Stimulated activated naive CD4-positive, alpha-beta T cell treated with Interleukin-2 at 50 U/mL for 16 hours (primary cell): ENCODE measurements at places on chromosomes 7 and 10.

DNA sequence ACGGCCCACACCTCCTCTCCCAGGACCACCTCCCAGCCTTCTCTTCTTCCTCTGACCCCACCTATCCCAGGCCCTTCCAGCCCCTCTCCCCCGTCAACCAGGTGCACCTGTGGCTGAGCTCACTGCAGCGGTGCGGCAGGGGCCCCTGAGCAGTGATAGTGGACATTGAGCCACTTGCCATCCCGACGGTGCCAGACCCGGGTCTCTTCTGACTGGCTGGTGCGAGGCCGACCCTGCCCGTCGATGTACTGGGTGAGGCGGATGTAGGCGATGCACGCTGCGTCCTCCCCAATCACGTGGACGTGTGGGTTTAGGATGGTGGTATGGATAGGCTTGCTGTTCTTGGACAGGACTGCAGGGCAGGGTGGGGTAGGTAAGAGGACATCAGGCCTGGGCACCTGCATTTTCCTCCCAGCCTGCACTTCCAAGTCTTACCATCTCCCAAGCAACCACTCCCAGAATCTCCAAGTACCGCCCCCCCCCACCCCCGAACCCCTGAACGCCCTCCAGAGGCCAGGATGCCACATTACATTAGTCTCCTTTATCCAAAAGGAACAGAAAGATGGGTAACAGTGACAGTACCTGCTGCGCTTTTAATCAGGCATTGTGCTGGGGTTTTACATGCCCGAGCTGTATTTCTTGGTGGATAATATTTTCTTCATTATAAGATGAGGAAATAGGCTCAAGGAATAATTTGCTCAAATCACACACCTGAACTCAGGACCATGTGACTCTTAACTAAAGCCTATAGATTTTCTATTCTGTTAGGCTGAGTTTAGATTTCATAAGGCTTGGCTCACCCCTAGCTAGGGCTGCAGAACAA lies 3.7 kb upstream of the NDST2 start:
- DNase-seq, result no peak

DNA sequence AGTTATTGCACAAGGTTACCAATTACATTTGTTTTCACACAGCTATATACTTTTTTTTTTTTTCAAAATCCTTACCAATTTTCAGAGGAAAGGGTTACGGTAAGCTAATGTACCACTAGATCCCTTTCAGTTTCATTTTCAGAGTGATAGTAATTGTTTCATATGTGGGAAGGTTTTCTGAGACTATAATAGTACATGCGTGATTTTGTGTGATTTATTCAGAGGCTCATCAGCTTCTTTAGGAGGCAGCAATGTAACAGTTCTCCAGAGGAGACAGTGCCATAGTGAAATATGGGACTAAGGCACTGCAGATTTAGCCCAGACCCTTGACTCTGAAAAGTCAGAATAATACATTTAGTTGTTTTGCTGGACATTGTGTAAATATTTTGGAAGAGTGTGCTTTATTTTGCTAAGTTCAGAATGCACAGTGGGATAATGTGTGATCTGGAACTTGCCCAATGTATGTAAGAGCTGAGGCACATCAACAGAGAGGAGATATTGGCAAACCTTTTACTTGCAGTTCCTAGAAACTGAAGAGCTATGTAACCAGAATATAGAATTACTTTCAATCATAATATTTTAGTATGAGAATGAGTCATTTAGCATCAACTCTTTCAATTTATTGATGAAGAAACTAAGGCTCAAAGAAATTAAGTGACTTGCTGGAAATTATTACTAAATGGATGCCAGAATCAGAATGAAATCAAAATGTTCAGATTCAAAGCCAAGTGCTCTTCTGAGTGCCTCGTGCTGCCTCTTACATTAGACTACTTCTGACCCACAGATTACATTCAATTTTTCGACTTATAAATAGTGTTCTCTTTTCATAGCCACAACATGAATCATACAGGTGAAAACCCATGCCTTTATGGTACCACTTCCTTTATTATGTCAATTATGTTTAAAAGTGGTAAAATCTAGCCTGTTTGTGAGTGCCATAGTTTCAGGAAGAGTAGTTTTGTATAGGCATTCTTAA lies 207.7 kb upstream of the TEX47 start:
- DNase-seq, result no peak

DNA sequence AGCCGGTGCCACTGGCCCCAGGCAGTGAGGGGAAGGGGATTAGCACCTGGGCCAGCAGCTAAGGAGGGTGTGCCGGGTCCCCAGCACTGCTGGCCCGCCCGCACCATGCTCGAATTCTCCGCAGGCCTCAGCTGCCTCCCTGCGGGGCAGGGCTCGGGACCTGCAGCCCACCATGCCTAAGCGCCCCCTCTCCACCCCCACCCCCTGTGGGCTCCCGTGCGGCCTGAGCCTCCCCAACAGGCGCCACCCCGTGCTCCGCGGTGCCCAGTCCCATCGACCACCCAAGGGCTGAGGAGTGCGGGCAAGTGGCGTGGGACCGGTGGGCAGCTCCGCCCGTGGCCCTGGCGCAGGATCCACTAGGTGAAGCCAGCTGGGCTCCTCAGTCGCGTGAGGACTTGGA lies 144.8 kb upstream of the CDCA7L start:
- no peak for DNase-seq

GRCh38 chr7:148303295-148304082 lies 287.1 kb upstream of the C7orf33 start:
- no peak for DNase-seq

DNA sequence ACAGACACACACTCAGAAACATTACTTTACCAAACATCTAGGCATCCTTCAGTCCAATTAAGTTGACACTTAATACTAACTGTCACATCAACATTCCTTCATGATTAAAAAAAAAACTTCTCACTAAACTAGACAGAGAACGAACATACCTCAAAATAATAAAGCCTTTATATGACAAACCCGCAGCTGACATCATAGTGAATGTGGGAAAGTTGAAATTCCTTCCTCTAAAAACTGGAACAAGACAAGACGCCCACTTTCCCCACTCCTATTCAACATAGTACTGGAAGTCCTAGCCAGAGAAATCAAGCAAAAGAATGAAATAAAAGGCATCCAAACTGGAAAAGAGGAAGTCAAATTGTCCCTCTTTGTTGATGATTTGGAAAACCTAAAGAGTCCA lies 96.9 kb upstream of the PPP1R9A start:
- DNase-seq, result no peak

GRCh38 chr7:41696323-41696916 lies 6.5 kb downstream of the INHBA start:
- DNase-seq, result no peak

- no peak for DNase-seq
These were observed 39.7 kb downstream of the CPVL start for GRCh38 chr7:29106669-29106988.

GRCh38 chr7:22972207-22972606 lies 41.7 kb downstream of the HYCC1 start:
- no peak for DNase-seq

GRCh38 chr10:98474628-98475027 lies 27.9 kb upstream of the HPS1 start:
- no peak for DNase-seq

GRCh38 chr7:8070451-8071180 lies 102.0 kb downstream of the GLCCI1 start:
- no peak for DNase-seq

GRCh38 chr10:103498936-103499638 lies 5.6 kb downstream of the NEURL1 start:
- DNase-seq, result no peak

DNA sequence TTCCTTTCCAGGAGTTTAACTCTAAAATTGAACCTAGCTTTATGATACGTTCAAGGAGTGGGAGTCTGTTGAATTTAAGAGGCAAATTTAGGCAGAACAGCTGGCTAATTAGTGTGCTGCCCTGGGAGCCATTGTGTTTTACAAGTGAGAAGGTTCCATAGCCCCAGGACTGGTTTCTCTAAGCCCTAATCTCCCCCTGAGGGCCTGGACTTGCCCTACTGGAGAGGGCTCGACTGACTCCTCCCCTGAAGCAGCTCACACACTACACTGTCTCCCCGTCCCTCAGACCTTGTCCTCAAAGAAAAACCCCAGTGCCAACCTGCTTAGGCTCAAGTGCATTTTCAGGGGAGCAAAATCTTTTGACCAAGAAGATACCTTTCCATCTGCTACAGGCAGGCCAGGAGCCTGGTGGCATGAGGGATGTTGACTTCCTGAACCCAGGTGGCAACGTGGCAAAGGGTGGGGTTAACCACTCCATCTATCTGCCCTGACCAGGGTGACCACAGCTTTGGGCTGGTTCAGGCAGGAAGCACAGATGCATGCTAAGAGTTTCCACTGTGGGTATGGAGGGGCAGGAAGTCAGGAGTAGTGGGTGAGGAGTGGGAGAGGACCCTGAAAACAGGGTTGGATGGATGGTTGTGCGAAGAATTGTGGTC lies 68.9 kb upstream of the CARD11 start:
- DNase-seq, result no peak

DNA sequence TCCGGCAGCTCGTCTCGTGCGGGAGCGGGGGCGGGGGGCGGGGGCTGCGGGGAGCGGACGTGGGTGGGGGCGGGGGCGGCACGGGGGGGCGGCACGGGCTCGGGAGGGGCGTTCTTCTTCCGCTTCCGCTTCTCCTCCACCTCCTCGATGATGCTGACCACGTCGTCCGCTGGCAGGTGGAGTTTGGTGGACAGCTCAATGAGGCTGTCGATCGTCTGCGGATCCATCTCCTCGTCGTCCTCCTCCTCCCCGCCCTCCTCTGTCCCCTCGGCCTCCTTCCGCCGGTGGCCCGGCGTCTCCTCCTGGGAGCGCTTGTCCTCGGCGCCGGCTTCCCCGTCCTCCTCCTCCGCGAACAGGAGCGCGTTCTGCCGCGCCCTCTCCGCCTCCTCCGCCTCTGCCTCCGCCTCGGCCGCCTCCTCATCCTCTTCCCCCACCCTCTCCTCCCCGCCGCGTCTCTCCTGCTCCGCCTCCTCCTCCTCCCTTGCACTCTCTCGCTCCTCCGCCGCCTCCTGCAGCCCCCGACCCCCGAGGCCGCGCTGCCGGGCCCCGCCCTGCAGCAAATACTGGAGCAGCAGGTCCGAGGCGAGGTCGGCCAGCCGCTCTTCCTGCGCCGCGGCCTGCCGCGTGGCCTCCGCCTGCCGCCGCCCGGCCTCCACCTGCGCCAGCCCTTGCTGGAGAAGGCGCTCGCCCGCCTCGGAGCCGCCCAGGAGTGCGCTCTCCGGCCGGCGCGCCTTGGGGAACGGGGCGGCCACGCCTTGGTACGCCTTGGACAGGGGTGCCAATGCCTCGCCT lies 1.9 kb downstream of the VGF start:
- DNase-seq, result no peak

- no peak for DNase-seq
These were observed 552.7 kb downstream of the DNAJB6 start for GRCh38 chr7:157889480-157889879.
